ENCODE measurements at places on chromosomes 7 and 10. TPM values are rescaled to one million over a fixed set of nuclear protein-coding genes. Genes with fewer than 3 reads are reported as not detected.

ARL4A gene
- 84.4 TPM for total RNA-seq

CEP55 gene
- 104 TPM for total RNA-seq

NUTM2E gene
- total RNA-seq: 0.40 TPM

NEBL gene
- total RNA-seq: 8.2 TPM

ENTPD1 gene
- 0.17 TPM for total RNA-seq

CCL24 gene
- total RNA-seq: not detected

GPR158 gene
- 0.04 TPM for total RNA-seq

ADAM12 gene
- total RNA-seq: 4.1 TPM

HOXA5 gene
- total RNA-seq: 3.2 TPM

LHFPL3 gene
- not detected for total RNA-seq

IDE gene
- 24.6 TPM for total RNA-seq

SEC61A2 gene
- total RNA-seq: 15.3 TPM

KMT2C gene
- 8.2 TPM for total RNA-seq

KAZALD1 gene
- total RNA-seq: 2.3 TPM

PTER gene
- 13.9 TPM for total RNA-seq

ZNF716 gene
- not detected for total RNA-seq

AGMO gene
- 1.1 TPM for total RNA-seq

DGKB gene
- total RNA-seq: not detected

DOCK1 gene
- total RNA-seq: 25.8 TPM

SSC4D gene
- total RNA-seq: 1.5 TPM

WDR86 gene
- total RNA-seq: not detected

CUBN gene
- total RNA-seq: 0.01 TPM

ZNF467 gene
- total RNA-seq: 1.4 TPM

ELMO1 gene
- 1.6 TPM for total RNA-seq

PIK3CG gene
- not detected for total RNA-seq

GALNT17 gene
- total RNA-seq: not detected

C10orf105 gene
- not detected for total RNA-seq

CH25H gene
- 0.15 TPM for total RNA-seq

WNT8B gene
- total RNA-seq: not detected

PON1 gene
- total RNA-seq: 1.0 TPM

SEMA3E gene
- 1.8 TPM for total RNA-seq

NME8 gene
- total RNA-seq: not detected

GPR37 gene
- total RNA-seq: 0.45 TPM

CTAGE15 gene
- not detected for total RNA-seq

SOSTDC1 gene
- total RNA-seq: not detected

MEIG1 gene
- 1.00 TPM for total RNA-seq

ORAI2 gene
- 17.7 TPM for total RNA-seq

LRIT1 gene
- not detected for total RNA-seq

CTAGE4 gene
- not detected for total RNA-seq

C10orf53 gene
- not detected for total RNA-seq

ZNF789 gene
- 9.3 TPM for total RNA-seq

CCDC7 gene
- 1.0 TPM for total RNA-seq

CALML3 gene
- not detected for total RNA-seq

FAM25C gene
- 2.4 TPM for total RNA-seq

ACTL6B gene
- total RNA-seq: not detected

ACSM6 gene
- total RNA-seq: not detected

SPDYE1 gene
- not detected for total RNA-seq

CYP3A7 gene
- not detected for total RNA-seq

VWA2 gene
- total RNA-seq: not detected

SPRN gene
- total RNA-seq: 0.18 TPM

CYP2C19 gene
- not detected for total RNA-seq

NPSR1 gene
- not detected for total RNA-seq

RGR gene
- not detected for total RNA-seq

LBX1 gene
- total RNA-seq: not detected

PALD1 gene
- total RNA-seq: 8.5 TPM

All from A549 treated with ZK216348 at 1 μM for 4 hours (cell line).